ENCODE measurements at places on chromosomes 1 and 21.

- DNase-seq = no peak
Measured at GRCh38 chr1:5651964-5652821, 340.0 kb downstream of the NPHP4 start.

GRCh38 chr1:46533179-46533864 is 18.1 kb downstream of the KNCN start:
- DNase-seq = no peak

DNA sequence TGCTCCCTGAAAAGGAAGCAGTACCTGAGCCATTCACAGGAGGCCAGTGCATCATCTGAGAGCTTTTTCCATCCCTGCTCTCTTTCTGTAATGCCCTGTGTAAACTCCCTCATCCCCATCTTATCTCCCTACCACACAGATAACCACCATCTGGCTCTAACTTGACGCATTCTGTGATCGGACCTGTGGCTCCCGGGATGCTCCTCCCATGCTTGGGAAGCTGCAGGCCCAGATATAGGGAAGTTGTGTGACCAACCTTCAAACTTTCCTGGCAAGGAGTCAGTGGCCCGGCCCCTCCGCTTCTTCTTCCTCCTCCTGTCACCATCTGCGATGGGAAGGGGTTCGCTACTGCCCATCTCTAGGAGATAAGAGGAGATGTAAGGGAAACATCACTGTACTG is 21.1 kb downstream of the MKNK1 start:
- DNase-seq = no peak

GRCh38 chr1:115280064-115280463 is 58.0 kb downstream of the NGF start:
- peak; percentile 96 for DNase-seq

- no peak for DNase-seq
Measured at GRCh38 chr1:6580119-6580592, 362 bp downstream of the ZBTB48 start.

DNA sequence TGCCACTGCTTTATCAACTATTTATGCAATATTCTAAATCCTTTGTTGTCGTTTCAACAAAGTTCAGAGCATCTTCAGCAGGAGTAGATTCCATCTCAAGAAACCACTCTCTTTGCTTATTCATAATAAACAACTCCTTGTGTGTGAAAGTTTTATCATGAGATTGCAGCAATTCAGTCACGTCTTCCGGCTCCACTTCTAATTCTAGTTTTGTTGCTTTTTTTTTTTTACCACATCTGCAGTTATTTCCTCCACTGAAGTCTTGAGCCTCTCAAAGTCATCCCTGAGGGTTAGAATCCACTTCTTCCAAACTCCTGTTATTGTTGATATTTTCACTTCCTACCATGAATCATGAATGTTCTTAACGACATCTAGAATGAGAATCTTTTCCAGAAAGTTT is 14.8 kb upstream of the ETS2 start:
- DNase-seq = no peak

- DNase-seq = no peak
Measured at GRCh38 chr1:228337711-228338520, 68.7 kb downstream of the TRIM11 start.

DNA sequence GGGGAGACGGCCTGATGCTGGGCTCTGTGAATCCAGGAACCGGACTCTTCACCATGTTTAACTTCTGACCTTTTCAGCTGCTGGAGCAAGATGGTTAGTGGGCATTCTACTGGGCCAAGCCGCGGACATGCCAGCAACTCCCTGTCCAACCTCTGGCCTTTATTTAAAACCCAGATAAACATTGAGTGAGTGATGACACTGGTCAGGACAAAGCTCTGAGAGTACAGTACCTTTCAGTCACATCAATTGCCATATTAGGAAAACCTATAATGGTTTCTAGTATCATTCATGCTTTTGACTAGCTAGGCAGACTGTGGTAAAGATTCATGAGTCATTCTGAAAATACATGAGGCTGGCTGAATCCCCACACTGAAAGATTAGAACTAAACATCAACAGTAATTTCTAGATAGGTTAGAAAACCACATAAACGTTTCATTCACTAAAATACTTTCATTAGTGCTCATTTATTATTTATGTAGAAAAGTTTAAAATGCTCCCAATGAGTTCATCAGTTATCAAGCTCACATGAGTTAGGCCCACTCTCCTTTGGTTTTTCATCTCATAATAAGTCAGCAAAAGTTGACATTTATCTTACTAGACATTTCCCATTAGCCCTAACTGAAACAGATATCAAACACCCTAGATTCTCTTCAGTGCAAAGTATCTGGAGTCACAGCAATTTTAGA is 7.1 kb upstream of the ACTA1 start:
- peak; percentile 45 for DNase-seq

DNA sequence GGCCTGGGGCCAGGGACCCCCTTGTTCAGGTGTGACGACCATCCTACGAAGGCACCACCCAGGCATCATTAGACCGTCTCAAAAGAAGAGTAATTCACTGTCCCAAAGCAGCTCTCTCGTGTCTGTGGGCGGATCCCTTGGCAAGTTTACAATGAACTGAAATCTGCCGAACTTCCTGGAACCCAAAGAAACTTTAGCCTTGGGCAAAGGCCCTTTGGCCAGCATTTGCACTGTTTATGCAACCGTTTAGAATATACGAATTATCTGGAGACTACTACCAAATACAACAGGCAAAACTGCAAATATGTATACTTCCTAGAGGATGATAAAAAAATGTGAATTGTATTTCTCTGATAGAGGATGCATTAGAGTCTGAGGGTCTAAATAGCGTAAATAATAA is 1.4 kb upstream of the SOD1 start:
- no peak for DNase-seq

DNA sequence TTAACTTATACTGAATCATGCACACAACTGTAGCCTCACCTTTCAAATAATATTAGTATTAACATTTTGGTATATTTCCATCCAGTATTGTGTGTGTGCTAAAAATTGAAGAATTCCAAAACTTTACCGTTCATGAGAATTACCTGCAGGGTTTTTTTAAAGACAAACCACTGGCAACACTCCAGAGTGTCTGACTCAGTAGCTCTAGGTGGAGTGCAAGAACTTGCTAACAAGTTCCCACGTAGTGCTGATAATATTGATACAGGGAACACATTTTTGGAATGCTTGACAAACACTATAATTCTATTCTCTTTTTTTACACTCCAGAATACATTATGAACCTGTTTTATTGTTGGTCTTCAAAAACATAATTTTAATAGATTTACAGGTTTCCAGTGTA is 27.7 kb upstream of the SLC5A9 start:
- no peak for DNase-seq

GRCh38 chr1:56258371-56258770 is 321.0 kb downstream of the PLPP3 start:
- no peak for DNase-seq
